ENCODE measurements at places on chromosomes 7 and 10. TPM values are rescaled to one million over a fixed set of nuclear protein-coding genes. Genes with fewer than 3 reads are reported as not detected.
A peak's percentile ranks its signal among the peaks of the same experiment; 100 is the strongest.

DNA sequence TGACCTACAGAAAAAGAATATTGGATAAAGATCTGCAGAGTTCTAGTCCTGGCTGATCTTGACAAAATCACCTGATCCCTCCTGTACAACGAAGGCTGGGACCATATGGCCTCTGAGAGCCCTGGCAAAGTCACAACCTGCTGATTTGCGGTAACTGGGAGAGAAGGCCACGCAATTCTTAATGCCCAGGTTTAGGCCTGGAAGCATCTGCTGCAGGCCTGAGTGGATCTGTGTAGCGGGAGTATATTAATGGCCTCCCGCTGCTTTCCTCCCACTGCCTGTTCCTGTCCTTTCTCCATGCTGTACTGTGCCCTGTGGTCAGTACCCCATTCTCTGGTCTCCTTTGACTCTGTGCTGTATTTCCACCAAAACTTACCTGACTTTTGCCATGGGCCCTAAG lies 24.2 kb downstream of the AKR1B1 start:
- no peak for DNase-seq

- DNase-seq = no peak
Measured at GRCh38 chr7:45036317-45036716, 36.3 kb downstream of the CCM2 start.

DNA sequence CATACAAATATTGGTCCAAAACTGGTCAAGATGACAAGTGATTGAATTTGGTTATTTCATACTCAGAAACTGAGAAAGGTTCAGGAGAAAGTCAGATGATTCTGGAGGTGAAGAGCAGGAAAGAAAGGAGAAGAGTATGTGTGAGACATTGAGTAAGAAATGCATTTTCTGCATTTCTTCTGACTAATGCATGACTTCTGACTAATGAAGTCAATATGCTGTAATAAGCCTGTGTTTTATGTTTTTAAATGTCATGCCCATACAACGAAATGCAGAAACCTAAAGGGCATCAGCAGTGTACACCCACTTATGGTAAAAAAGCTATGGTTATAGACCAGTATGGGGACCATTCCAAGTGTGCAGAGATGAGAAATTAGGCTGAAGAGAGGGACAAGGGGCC lies 1227.8 kb upstream of the SORCS1 start:
- DNase-seq = peak; percentile 32

- DNase-seq = no peak
Measured at GRCh38 chr10:80660736-80661135, 123.0 kb downstream of the SH2D4B start.

- DNase-seq = no peak
Measured at GRCh38 chr7:7125963-7126362, 56.4 kb upstream of the C1GALT1 start.

GRCh38 chr10:70782086-70782745 lies 3.0 kb downstream of the TBATA start:
- no peak for DNase-seq

GRCh38 chr10:132654708-132655661 lies 117.4 kb downstream of the INPP5A start:
- peak; percentile 61 for DNase-seq

DNA sequence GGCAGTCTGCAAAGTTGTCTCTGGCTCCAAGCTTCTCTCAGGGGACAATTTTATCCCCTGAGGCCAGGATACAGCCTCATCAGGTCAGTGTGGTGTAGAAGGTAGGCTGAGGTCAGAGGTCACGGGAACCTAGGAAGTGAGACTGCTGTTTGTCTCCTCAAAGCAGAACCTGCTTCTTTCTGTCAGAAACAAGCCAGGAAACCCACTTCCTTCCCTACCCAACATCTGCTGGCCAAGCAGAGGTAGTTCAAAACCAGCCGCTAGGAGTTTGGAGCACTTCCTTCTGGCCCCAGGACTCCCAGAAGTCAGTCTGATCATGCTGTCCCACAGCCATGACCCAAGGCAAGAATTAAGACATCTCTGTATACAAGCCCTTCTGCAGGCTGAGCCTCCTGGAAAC lies 12.2 kb downstream of the CLRN3 start:
- no peak for DNase-seq

DNA sequence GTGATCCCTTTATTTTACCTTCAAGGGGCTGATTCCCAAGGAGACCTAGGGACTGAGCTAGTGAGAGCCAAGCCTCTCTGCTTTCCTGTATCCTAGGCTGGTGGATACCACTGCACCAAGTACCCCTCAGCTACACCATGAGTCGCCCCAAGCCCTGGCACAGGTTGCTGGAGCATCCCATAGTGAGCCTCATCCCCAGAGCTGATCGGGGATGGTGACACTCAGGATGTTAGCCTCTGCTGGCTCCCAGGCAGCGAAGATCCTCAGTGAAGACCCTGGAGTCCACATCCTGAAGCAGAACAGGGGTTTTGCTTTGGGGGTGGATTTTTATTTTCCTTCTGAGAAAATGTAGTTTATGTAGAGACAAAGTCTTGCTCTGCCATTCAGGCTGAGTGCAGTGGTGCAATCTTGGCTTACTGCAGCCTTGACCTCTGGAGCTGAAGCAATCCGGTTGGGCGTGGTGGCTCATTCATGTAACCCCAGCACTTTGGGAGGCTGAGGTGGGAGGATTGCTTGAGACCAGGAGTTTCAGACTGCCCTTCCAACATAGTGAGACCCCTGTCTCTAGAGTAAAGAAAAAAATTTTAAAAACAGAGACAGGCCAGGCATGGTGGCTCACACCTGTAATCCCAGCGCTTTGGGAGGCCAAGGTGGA lies 12.5 kb upstream of the ZNF212 start:
- no peak for DNase-seq

- peak; percentile 22 for DNase-seq
Measured at GRCh38 chr7:34928052-34928451, 109.2 kb downstream of the DPY19L1 start.

DNA sequence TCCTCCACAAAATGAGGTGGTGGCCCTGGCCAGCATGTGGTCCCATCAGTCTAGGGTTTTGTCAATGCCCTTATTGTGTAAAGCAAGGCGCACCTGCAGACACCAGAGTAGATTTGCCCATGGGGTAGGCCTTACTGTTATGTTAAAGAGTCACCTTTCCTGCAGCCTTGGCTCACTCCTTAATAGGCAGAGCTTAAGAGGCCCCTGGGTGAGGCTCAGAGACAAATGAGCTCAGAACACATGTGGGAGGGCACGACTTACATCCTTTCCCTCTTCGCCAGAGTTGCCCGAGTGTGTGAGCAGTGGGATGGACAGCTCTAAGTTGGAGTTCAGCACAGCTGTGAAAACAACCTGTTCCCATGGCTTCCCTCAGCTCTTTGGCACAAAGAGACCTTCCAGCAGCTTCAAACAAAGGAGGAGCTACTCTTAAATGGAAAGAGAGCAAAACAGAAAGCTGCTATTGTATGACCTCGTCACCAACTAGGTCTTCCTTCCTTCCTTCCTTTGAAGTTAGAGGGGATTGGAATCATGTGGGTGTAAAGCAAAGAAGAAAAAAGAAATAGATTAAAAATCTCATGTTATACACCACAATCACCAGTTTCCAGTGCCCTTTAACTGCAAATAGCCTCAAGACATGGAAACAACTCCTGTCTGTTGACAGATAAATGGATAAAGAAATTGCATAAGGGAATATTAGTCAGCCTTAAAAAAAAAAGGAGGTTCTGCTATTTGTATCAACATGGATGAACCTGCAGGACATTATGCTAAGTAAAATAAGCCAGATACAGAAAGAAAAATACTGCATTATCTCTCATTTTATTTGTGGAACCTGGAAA lies 11.9 kb upstream of the XPNPEP1 start:
- peak; percentile 72 for DNase-seq

- DNase-seq = peak; percentile 30
Measured at GRCh38 chr7:156903232-156903909, 10.4 kb upstream of the LMBR1 start.

DNA sequence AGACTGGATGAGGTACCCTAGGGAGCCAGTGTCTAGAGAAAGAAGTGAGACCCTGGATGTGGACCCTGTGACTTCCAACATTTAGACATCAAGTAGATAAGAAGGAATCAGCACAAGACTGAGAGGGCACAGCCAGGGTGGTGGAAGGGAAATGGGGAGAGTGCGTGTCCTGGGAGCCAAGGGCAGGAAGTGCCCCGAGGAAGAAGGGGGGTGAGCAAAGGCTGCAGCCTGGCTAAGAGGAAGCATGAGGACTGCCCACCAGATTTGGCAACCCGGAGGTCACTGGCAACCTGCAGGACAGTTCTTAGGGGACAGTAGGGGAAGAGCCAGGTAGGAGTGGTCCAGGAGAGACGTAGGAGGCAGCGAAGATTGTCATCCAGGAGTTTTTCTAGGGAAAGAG lies 14.8 kb downstream of the COL13A1 start:
- DNase-seq = no peak

DNA sequence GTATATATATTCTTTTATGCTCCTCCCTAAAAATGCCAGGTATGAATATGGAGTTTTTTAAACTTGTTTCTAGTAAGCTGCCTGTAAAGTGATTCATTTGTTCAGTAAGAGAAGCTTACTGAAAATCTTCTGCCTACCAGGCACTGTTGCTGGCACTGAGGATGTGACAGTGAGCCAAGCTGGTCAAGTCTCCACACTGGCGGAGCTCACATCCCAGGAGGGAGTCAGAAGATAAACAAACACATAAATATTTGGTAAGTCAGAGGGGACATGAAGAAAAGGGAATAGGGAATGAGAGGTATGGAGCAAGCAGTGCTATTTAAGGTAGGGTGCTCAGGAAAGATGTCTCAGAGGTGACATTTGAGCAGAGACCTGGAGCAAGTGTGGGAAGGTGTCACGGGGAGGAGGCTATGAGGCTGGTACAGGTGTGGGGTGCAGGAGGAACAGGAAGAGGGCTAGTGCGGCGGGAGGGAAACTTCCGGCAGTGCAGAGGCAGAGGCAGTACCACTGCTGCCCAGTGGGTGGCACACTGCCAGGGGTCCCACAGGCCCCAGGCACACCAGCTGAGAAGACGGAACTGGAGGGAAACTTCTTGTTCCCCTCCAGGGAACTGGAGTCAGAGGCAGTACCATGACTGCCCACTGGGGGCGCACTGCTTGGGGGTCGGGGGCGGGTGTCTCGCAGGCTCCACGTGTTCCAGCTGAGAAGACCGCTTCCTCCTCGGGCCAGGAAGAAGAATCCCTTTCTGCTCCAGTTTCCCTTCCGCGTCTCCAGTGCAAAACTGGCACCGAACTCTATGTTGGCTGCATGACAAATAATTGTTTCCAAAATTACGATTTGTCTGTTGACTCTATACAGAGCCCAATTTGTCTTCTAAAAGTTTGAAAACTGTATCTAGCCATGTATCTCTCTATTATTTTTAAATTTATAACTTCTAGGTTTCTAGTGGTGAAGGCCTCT lies 161.0 kb downstream of the TEX36 start:
- DNase-seq = peak; percentile 7

GRCh38 chr7:153072806-153073205 lies 313.3 kb downstream of the ACTR3B start:
- DNase-seq = no peak

DNA sequence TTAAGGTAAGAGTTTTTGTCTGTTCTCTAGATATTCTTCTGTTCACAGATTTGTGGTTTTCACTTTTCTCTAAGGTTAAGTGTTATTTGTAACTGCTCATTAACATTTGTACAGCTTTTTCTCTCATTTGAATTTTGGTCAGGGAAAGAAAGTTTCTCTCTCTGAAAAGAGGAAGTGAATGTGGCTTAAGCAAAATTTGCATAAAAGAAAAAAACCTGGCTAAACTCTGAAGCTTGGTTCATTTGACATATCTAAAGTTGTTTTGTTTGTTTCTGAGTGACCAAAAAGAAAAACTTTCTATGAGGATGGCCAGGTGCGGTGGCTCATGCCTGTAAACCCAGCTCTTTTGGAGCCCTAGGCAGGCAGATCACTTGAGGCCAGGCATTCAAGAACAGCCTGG lies 22.0 kb upstream of the SLC26A4 start:
- DNase-seq = no peak

- no peak for DNase-seq
Measured at GRCh38 chr10:122021828-122022227, 32.9 kb downstream of the TACC2 start.

DNA sequence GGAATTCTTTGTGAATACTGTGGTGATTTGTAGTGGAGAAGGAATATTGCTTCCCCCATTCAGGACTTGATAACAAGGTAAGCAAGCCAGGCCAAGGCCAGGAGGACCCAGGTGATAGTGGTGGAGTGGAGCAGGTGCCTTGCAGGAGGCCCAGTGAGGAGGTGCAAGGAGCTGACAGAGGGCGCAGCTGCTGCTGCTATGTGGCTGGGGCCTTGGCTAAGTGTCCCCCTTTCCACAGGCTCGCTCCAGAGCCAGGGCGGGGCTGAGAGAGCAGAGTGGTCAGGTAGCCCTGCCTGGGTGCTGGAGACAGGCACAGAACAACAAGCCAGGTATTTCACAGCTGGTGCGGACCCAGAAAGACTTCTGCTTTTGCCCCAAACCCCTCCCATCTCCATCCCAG lies 162.9 kb downstream of the EGFR start:
- DNase-seq = no peak

GRCh38 chr7:79820387-79820786 lies 314.2 kb upstream of the GNAI1 start:
- DNase-seq = peak; percentile 92

DNA sequence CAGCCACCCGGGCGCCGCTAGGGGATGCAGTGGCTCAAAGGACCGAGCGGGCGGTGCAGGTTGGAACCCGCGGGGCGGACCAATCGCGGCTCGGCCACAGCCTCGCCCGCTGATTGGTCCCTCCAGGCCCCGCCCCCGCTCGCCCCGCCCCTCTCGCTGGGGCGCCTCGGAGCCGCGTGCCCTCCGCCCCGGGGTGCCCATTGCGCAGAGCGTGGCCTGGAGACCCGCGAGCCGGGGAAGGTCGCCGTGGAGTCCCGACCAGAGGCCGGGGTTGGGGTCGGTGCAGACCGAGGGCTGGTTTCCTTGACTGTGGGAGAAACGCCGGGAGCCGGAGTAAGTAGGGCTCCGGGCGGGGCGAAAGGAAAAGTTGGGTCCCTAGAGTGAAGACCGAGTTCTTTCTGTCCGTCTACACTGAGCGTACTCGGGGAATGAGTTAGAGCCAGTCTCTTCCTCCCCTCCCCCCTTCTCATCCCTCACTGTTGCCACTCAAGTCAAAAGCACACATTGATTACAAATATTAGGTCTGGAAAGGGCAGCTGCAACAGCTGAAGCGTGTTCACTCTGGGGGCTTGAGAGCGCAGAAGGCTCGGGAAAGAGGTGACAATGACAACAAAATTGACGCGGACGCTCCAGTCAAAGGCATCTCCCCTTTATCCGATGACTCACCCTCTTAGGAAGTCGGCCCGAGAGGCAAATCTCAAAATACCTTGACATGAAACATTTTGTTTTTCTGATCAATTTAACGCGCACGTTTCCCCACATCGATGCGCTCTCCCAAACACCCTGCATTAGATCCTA lies 843 bp upstream of the GATA3 start:
- peak; percentile 75 for DNase-seq

The ENTPD7 gene
- total RNA-seq = 48.4 TPM

The SPDYE6 gene
- not detected for total RNA-seq

The VSTM4 gene
- total RNA-seq = 4.7 TPM

The TSPAN13 gene
- total RNA-seq = 10.8 TPM

The ANXA8 gene
- 3.9 TPM for total RNA-seq

The CLDN3 gene
- not detected for total RNA-seq

The NKX1-2 gene
- total RNA-seq = not detected

The ASB10 gene
- not detected for total RNA-seq

The STEAP1B gene
- total RNA-seq = 7.4 TPM

The TTYH3 gene
- 77.3 TPM for total RNA-seq

All from fibroblast of villous mesenchyme (primary cell).